ENCODE measurements at places on chromosomes 5 and 9. TPM values are rescaled to one million over a fixed set of nuclear protein-coding genes. Genes with fewer than 3 reads are reported as not detected.

FOXD4 gene
- total RNA-seq = 0.12 TPM

ACSL6 gene
- 4.4 TPM for total RNA-seq

DNA sequence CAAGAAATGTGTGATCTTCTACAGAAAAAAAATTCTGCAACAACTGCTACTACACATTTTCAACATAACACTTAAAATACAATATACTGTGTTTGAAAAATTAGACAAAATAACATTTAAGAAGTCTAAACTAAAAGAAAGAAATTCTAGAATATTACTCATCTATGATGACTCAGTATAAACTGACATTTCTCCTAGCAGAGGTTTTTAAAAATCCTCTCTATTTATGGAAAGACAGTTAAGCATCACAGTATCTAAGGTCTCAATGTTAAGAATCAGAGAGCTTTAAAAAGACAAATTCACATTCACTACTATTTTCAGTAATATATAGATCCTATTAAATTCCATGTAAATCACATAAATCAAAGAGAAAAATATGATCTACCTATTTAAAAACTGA is 61.3 kb downstream of the NR2F1-AS1 start:
- DNase-seq = no peak

DNA sequence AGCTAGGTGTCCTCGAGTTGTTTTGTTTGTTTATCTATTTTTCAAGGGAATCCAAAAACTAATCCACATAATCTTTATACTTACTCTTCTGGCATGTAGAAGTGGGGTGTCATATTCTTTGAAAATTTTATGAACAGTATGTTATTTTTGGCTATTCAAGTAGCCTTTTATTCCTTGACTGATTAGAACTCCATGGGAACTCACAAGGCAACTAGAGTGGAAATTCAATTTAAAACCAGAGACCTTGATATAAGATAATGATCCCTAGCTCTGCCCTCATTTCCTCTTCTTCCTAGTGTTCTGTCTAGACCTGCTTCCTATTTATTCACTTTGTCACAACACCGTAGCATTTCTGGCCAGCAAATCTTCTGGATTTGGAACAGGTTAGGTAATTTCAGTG is 1123.7 kb upstream of the C9orf72 start:
- no peak for DNase-seq

PLAC8L1 gene
- 0.45 TPM for total RNA-seq

ISL1 gene
- total RNA-seq = not detected

GFI1B gene
- total RNA-seq = 0.25 TPM

TMEM245 gene
- total RNA-seq = 112 TPM

GRCh38 chr5:30620481-30621085 is 572.9 kb upstream of the CDH6 start:
- no peak for DNase-seq

- DNase-seq = no peak
Measured at GRCh38 chr9:121835587-121836365, 184.3 kb downstream of the DAB2IP start.

GRCh38 chr5:32690153-32690552 is 21.0 kb upstream of the NPR3 start:
- no peak for DNase-seq

- DNase-seq = no peak
Measured at GRCh38 chr5:174777583-174777982, 53.2 kb downstream of the MSX2 start.

DNA sequence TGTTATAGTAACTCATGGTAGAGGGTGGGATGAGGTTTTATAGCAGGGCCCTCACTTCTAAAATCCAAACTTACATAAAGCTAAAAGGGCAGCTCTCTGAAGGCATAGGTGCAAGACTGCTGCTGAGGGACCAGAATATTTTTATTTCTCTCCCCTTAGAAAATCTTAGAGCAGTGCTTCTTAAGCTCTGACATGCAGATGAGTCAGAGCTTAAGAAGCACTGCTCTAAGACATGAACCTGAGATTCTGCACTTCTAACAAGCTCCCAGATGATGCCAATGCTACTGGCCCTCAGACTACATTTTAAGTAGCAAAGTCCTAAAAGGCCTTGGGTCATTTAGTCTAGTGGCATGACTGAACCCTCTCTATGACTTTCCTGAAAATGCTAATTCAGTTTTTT is 97.6 kb upstream of the SPRY4 start:
- DNase-seq = no peak
